Nephron progenitor cell (in vitro differentiated cells): ENCODE measurements at places on chromosomes 1 and 21.

- no peak for DNase-seq
- no peak overlapping the region for H3K4me3 ChIP-seq
- peaks cover 2% of the 10 kb centered on the region for H3K27me3 ChIP-seq
- H3K36me3 ChIP-seq = peaks cover 12% of the 10 kb centered on the region
Observed at GRCh38 chr1:63857478-63857877, 83.7 kb downstream of the ROR1 start.

GRCh38 chr1:216598448-216598847 lies 124.8 kb downstream of the ESRRG start:
- H3K4me1 ChIP-seq = peaks cover 33% of the 10 kb centered on the region
- no peaks in the 10 kb centered on the region for H3K27me3 ChIP-seq
- H3K4me3 ChIP-seq = no peak overlapping the region

DNA sequence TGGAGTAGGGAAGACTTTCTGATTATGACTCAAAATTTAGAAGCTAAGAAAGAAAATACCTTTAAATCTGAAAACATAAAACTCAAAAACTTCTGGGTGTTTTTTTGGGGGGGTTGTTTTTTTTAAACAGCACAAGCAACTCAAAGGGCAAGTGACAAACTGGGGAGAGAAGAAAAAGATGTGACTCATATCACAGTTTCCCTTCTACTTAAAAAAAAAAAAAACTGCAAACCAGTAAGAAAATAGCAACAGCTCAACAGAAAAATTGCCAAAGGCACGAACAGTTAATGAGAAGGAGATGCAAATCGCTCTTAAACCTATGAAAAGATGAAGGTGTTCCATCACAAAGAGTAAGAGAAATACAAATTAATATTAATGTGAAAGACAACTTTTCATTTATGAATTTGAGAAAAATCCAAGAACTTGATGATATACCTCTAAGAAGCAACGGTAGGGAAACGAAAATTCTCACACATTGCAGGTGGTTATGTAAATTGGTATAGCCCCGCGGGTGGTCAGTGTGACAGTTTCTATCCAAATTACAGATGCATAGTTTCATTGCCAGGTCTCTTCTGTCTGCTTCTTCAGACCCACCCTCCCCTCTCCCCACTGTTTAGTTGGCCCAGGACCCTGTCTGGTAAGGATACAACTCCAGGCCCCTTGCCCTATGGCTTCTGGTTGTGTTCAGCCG lies 9.0 kb downstream of the IFNAR2 start:
- H3K27me3 ChIP-seq = no peaks in the 10 kb centered on the region
- peaks cover 68% of the 10 kb centered on the region for H3K36me3 ChIP-seq
- no peak for DNase-seq
- no peak overlapping the region for H3K4me3 ChIP-seq

GRCh38 chr1:29878501-29878900 lies 642.2 kb downstream of the PTPRU start:
- H3K36me3 ChIP-seq = no peaks in the 10 kb centered on the region
- no peak for DNase-seq
- no peaks in the 10 kb centered on the region for H3K27me3 ChIP-seq
- H3K4me3 ChIP-seq = no peak overlapping the region
- H3K4me1 ChIP-seq = peaks cover 8% of the 10 kb centered on the region
- H3K27ac ChIP-seq = no peak overlapping the region

DNA sequence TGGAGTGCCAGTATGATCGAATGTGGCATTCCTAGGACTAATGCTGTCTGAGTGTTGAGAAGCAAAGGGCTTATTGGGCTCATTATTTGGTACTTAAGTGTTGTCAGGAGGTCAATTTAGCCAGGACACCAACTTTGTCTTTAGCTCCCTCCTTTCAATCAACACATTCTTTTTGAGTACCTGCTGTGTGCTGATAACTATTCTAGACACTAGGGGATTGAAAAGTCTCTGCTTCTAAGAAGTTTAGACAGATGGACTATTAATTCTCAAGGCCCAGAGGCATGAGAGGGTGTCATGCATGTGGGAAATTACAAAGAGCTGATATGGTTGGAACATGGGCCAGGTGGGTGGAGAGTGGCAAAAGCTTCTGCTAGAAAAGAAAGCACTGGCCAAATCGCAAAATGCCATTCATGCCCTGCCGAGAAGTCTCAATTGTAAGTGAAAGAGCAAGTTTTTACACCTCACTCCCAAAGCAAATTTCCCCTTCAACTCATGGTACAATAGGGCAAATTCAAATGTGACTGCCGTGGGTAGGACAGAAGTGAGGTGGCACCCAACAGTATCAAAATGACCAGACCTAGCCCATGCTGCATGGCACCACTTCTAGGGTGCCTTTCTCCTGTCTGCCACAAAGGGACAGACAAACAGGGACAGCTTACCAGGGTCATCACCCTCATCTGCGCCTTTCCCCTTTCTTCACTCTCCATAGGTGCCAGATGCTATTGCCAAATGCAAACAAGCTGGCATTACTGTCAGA lies 53.6 kb upstream of the LAX1 start:
- no peak overlapping the region for H3K4me3 ChIP-seq
- peaks cover 64% of the 10 kb centered on the region for H3K36me3 ChIP-seq
- no peaks in the 10 kb centered on the region for H3K27me3 ChIP-seq
- no peaks in the 10 kb centered on the region for H3K4me1 ChIP-seq
- no peak overlapping the region for H3K27ac ChIP-seq

GRCh38 chr1:186421446-186421845 lies 39.5 kb downstream of the PDC start:
- no peaks in the 10 kb centered on the region for H3K4me1 ChIP-seq
- DNase-seq = no peak
- H3K36me3 ChIP-seq = peaks cover 29% of the 10 kb centered on the region
- no peak overlapping the region for H3K4me3 ChIP-seq
- H3K27ac ChIP-seq = no peak overlapping the region
- H3K27me3 ChIP-seq = no peaks in the 10 kb centered on the region

DNA sequence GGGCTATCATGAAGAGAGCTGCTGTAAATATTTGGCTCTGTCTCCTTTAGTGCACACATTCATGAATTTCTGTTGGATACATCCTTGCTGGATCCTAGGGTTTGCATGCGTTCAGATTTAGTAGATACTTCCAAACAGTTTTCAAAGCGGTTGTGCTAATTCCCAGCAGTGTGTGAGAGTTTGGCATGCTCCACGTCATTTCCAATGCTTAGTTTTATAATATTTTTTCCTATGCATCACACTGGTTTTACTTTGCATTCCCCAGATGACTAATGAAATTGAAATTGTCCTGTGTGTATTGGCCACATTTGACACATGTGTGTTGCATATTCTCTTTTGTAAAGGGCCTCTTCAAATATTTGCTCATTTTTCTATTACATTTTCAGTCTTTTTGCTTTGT lies 18.5 kb upstream of the AADACL3 start:
- no peak overlapping the region for H3K27ac ChIP-seq
- no peaks in the 10 kb centered on the region for H3K36me3 ChIP-seq
- H3K4me3 ChIP-seq = no peak overlapping the region
- H3K4me1 ChIP-seq = no peaks in the 10 kb centered on the region
- no peak for DNase-seq
- peaks cover 4% of the 10 kb centered on the region for H3K27me3 ChIP-seq

DNA sequence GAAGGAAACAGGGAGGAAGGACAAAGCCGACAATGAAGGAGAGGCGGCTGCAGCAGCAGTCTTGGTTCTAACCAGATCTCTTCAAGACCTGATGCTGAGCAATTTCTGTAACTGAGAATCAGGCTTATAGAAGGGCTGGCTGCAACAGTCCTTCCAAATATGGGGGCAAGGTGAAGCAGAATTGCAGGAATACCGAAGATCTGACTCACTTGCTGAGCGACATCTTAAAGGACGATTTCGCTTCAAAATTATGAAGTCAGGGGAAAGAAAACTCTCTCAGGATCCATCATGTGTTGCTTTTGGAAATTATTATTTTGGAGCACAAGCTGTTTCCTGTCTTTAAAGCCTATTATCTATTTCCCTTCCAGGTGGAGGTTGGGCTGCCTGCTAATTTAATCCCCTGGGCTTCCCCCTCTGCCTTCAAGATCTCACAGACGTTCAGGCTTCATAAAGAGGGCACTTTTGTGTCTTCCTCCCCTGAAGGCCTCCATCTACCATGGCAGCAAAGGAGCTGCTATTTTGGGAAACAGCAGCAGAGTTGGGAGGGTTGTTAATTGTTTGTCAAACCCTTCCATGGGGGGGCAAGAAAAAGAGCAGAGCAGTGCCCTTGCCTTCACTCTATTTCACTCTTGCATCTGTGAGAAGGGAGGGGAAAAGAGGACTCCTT lies 10.8 kb upstream of the IER5 start:
- peaks cover 24% of the 10 kb centered on the region for H3K4me1 ChIP-seq
- H3K36me3 ChIP-seq = no peaks in the 10 kb centered on the region
- H3K27me3 ChIP-seq = peaks cover 23% of the 10 kb centered on the region
- H3K27ac ChIP-seq = peak overlapping the region; percentile 10
- H3K4me3 ChIP-seq = no peak overlapping the region

GRCh38 chr1:93537396-93537795 lies 89.5 kb downstream of the FNBP1L start:
- H3K36me3 ChIP-seq = peaks cover 36% of the 10 kb centered on the region
- H3K4me3 ChIP-seq = no peak overlapping the region
- no peak overlapping the region for H3K27ac ChIP-seq
- no peaks in the 10 kb centered on the region for H3K27me3 ChIP-seq

- peaks cover 75% of the 10 kb centered on the region for H3K4me1 ChIP-seq
- H3K36me3 ChIP-seq = peaks cover 31% of the 10 kb centered on the region
- H3K4me3 ChIP-seq = peak overlapping the region; percentile 89
- peaks cover 2% of the 10 kb centered on the region for H3K27me3 ChIP-seq
Observed at GRCh38 chr1:54405898-54406293, 298 bp downstream of the SSBP3 start.

GRCh38 chr21:42652527-42653230 lies 742 bp upstream of the PDE9A start:
- DNase-seq = peak; percentile 79
- peaks cover 14% of the 10 kb centered on the region for H3K27me3 ChIP-seq
- peak overlapping the region; percentile 87 for H3K4me3 ChIP-seq
- H3K36me3 ChIP-seq = no peaks in the 10 kb centered on the region
- H3K27ac ChIP-seq = peak overlapping the region; percentile 42

DNA sequence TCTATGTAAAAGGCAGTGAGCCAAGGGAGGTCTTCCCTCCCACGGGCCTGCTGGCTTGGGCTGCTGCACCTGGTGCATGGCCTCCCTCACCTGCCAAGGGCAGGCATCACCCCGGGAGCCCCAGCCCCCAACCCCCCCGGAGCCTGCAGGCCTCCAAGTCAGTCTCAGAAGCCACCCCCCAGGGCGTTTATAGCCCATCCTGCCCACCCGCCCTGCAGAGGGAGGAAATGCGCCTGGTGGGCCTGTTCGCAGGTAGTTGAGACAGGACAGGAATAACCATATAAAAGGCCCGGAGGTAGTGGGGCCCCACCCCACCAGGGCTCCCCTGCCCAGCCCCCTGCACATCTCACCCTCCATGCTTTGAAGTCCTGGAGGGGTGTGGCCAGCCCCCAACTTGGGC lies 18.2 kb upstream of the ARF1 start:
- DNase-seq = no peak
- H3K27ac ChIP-seq = no peak overlapping the region
- H3K4me3 ChIP-seq = no peak overlapping the region
- no peaks in the 10 kb centered on the region for H3K36me3 ChIP-seq

GRCh38 chr1:28887835-28888682 lies 26.3 kb upstream of the EPB41 start:
- peak overlapping the region; percentile 92 for H3K4me3 ChIP-seq
- peaks cover 48% of the 10 kb centered on the region for H3K4me1 ChIP-seq
- no peak overlapping the region for H3K27ac ChIP-seq
- no peaks in the 10 kb centered on the region for H3K36me3 ChIP-seq
- peaks cover 35% of the 10 kb centered on the region for H3K27me3 ChIP-seq

- H3K27ac ChIP-seq = no peak overlapping the region
- no peak overlapping the region for H3K4me3 ChIP-seq
- peaks cover 15% of the 10 kb centered on the region for H3K4me1 ChIP-seq
- H3K36me3 ChIP-seq = peaks cover 5% of the 10 kb centered on the region
- H3K27me3 ChIP-seq = peaks cover 13% of the 10 kb centered on the region
Observed at GRCh38 chr1:181593042-181593441, 109.7 kb downstream of the CACNA1E start.

DNA sequence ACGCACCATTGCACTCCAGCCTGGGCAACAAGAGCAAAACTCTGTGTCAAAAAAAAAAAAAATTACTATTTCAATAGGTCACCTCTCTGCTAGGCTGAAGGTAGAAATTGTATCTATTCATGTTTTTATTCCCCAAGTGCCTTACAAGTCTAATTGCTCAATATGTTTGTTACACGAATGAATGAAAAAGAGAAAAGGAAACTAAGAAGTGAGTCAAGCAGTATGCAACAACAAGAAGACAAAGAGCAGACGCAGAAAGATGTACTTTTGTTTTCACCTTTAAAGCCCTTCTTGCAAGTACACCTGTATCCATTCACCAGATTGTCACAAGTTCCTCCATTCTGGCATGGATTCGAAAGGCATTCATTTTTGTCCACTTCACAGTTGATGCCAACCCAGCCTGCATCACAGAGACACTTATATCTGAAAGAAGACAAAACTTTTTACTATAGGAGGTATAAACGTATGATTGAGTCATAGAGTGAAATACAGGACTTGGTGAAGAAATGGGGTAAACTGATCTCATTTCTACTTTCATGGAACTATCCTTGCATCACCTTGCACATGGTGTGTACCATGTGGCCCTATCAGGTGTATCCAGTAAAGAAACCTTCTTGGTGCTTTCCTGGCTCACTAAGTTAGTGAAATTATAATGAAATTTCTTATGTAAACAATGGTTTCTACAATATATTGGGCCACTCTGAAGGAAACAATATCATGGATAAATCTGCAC lies 57.1 kb upstream of the ADAM30 start:
- no peak overlapping the region for H3K4me3 ChIP-seq
- H3K27ac ChIP-seq = no peak overlapping the region
- H3K36me3 ChIP-seq = peaks cover 49% of the 10 kb centered on the region
- no peaks in the 10 kb centered on the region for H3K27me3 ChIP-seq

DNA sequence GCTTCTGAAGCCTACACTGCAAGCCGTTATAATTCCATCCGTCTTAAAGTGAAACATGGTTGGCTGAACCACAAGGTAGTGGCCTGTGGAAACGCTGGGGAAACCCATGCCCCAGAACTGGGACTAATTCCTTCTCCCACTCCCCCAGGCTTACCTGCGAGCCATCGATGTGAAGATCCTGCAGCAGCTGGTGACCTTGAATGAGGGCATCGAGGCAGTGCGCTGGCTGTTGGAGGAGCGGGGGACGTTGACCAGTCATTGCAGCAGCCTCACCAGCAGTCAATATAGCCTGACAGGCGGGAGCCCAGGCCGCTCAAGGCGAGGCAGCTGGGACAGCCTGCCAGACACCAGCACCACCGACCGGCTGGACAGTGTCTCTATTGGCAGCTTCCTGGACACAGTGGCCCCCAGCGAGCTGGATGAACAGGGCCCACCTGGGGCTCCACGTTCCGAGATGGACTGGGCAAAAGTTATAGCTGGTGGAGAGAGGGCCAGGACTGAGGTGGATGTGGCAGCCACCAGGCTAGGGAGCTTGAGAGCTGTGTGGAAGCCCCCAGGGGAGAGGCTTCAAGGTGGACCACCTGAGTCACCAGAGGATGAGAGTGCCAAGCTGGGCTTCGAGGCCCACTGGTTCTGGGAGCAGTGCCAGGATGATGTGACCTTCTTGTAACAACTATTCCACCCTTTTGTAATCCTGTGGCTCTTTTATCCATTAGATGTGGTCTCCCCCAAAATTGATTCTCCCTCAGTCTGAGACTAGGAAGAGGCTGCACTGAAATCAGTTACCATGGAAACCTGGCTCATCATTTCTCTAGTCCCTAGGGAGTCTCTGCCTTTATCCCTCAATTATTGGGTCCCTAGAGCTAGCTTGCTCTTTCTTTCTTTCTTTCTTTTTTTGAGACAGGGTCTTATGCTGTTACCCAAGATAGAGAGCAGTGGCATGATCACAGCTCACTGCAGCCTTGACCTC lies 16.7 kb downstream of the LURAP1 start:
- peaks cover 4% of the 10 kb centered on the region for H3K36me3 ChIP-seq
- no peak overlapping the region for H3K27ac ChIP-seq
- H3K27me3 ChIP-seq = peaks cover under 1% of the 10 kb centered on the region
